ENCODE measurements at places on chromosomes 16 and 17. TPM values are rescaled to one million over a fixed set of nuclear protein-coding genes. Genes with fewer than 3 reads are reported as not detected.

GRCh38 chr17:50908860-50909764 is 43.0 kb upstream of the TOB1 start:
- peak; percentile 87 for DNase-seq
- peak overlapping the region; percentile 90 for H3K27ac ChIP-seq
- H3K27me3 ChIP-seq, result no peaks in the 10 kb centered on the region

DNA sequence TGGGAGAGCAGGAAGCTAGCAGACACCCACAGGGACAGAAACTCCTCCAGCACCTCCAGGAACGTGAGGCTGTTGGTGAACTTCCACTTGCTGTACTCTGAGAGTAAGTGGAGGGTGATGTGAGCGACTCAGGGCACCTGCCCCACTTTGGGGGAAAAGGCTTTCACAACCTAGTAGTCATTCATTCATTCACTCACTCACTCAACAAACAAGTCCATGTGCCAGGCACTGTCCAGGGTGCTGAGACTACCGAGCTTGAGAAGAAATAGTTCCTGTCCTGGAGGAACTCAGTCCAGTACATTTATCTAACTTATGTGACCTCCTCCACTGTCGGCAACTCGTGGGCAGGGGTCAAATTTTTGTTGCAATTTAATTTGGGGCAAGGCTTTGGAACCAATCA is 26.6 kb downstream of the LGALS9 start:
- no peaks in the 10 kb centered on the region for H3K27me3 ChIP-seq
- DNase-seq, result no peak
- H3K4me1 ChIP-seq, result peaks cover 5% of the 10 kb centered on the region

DNA sequence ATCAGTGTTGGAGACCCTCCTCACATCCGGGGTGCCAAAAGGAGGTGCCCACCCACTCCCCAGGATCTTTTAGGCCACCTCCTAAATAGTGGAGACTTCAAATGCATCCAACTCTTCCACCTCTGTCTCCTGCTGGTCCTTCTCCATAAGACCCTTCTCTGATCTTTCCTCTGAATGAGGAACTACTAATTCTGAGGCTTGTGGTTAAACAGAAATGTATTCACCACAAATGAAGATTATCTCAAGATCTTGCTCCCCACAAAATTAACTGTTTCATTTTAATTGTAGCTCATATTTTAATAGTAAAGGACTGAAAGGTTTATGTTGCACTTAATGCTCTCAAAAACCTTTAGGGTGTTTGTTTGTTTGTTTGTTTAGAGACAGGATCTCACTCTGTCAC is 34.1 kb downstream of the TLE7 start:
- no peaks in the 10 kb centered on the region for H3K36me3 ChIP-seq
- H3K4me3 ChIP-seq, result no peak overlapping the region
- peaks cover 4% of the 10 kb centered on the region for H3K4me1 ChIP-seq

- no peak overlapping the region for H3K4me3 ChIP-seq
- peaks cover 17% of the 10 kb centered on the region for H3K4me1 ChIP-seq
- no peak overlapping the region for H3K27ac ChIP-seq
- no peaks in the 10 kb centered on the region for H3K27me3 ChIP-seq
These were observed 22.1 kb downstream of the MRC2 start for GRCh38 chr17:62649570-62649969.

- H3K36me3 ChIP-seq, result no peaks in the 10 kb centered on the region
- H3K27me3 ChIP-seq, result peaks cover 28% of the 10 kb centered on the region
- no peaks in the 10 kb centered on the region for H3K4me1 ChIP-seq
- no peak within 1 kb of the TSS for H3K27ac ChIP-seq
- no peak within 1 kb of the TSS for H3K4me3 ChIP-seq
These were observed at the start of gene SHISA6 for GRCh38 chr17:11240841-11241610. Gene SHISA6 (plus strand): TSS chr17:11241213.

DNA sequence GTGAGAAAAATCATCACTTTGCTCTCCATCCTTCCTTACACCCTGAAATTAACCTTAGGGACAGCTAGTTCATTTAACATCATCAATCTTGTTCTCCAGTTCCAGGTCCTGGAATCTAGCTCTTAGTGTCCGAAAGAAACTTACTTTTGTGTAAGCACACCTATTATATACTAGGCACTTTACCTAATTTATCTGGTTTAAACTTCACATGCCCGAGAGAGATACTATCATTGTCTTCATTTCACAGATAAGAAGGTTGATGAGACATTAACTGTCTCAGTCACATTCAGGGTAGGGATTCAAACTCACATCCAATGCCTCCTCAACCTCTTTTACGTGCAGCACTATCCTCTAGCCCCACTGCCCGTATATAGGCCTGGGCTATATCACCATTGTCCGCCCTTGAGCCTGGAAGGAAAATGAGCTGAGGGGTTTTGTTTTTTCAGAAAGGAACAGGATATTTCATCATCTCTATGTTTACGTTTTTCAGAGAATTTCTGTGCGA is 501 bp upstream of the AP2B1 start:
- peak overlapping the region; percentile 96 for H3K4me3 ChIP-seq
- H3K27ac ChIP-seq, result peak overlapping the region; percentile 99
- H3K4me1 ChIP-seq, result peaks cover 18% of the 10 kb centered on the region
- no peaks in the 10 kb centered on the region for H3K36me3 ChIP-seq

- H3K36me3 ChIP-seq, result no peaks in the 10 kb centered on the region
- H3K4me3 ChIP-seq, result no peak overlapping the region
- DNase-seq, result no peak
- H3K4me1 ChIP-seq, result no peaks in the 10 kb centered on the region
- H3K27me3 ChIP-seq, result no peaks in the 10 kb centered on the region
These were observed 1718.4 kb downstream of the TP53TG3F start for GRCh38 chr16:35177851-35178250.

DNA sequence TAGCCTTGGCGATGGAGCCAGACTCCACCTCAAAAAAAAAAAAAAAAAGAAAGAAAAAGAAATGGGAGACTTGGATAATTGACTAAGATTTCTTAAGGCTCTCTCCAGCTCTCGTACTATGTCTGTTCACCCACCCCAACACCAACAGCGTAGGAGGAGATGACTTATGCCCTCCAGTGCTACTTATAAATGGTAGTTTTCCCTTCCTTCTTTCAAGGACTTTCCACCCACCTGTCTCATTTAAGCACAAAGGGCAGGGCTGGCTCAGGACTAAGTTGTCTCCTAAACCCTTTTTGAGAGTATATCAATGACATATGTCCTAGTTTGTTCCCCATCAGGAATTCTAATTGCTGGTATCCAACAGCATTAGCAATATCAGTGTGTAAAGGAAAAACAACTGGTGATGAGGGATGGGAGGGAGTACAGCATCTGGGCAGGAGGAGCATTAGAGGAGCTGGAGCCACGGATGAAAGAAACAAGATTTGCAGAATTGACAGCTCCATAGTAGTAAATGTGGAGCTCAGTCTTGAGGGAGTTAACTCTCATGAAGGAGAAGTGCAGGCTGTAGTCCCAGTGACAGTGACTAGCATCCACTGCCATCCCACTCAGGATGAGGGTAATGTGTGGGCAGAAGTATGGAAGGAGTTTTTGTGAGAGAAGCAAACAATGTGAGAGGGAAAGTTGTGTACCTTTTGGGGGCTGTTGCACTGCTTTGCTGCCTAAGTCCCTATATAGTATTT is 17.2 kb downstream of the UBE2Z start:
- H3K27ac ChIP-seq, result peak overlapping the region; percentile 64
- H3K4me1 ChIP-seq, result peaks cover 1% of the 10 kb centered on the region
- H3K36me3 ChIP-seq, result peaks cover 9% of the 10 kb centered on the region
- no peak for DNase-seq

GRCh38 chr16:84266451-84266850 is 26.6 kb upstream of the KCNG4 start:
- H3K27me3 ChIP-seq, result peaks cover 23% of the 10 kb centered on the region
- no peaks in the 10 kb centered on the region for H3K4me1 ChIP-seq
- H3K4me3 ChIP-seq, result no peak overlapping the region
- H3K36me3 ChIP-seq, result no peaks in the 10 kb centered on the region
- H3K27ac ChIP-seq, result no peak overlapping the region

- no peak overlapping the region for H3K27ac ChIP-seq
- DNase-seq, result no peak
- H3K36me3 ChIP-seq, result peaks cover 58% of the 10 kb centered on the region
- H3K4me3 ChIP-seq, result no peak overlapping the region
- H3K4me1 ChIP-seq, result peaks cover 9% of the 10 kb centered on the region
- H3K27me3 ChIP-seq, result no peaks in the 10 kb centered on the region
These were observed 77.0 kb downstream of the CACNG1 start for GRCh38 chr17:67121316-67121891.

DNA sequence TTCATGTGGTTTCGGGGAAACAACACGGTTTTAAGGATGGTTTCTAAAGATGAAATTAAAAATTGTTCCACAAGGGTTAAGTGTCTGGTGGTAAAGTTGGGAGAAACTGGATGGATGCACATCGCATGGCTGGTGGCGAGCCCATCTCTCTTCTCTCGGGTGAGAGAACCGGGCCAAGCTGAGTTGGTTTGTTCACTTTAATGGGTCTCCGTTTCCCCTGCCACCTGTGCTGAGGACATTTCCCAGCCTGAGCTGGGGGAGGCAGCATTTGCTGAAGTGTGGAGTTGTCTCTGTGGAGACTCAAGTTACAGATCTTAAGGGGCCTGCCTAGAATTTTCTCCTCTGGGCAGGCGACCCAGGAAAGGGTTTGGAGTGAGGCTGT is 7.9 kb downstream of the FUS start:
- H3K27ac ChIP-seq, result peak overlapping the region; percentile 90
- peak overlapping the region; percentile 11 for H3K4me3 ChIP-seq
- DNase-seq, result no peak
- peaks cover 87% of the 10 kb centered on the region for H3K4me1 ChIP-seq

Gene GPRC5C
- not detected for polyA plus RNA-seq

Gene ZFP3
- polyA plus RNA-seq, result 2.1 TPM

Gene HOXB1
- not detected for polyA plus RNA-seq

Gene ZACN
- not detected for polyA plus RNA-seq

Gene DNAJA2
- polyA plus RNA-seq, result 62.8 TPM

Gene PTX4
- not detected for polyA plus RNA-seq

Gene GPR179
- not detected for polyA plus RNA-seq

Data from naive thymus-derived CD8-positive, alpha-beta T cell (primary cell).